ENCODE measurements at places on chromosomes 6 and 20. TPM values are rescaled to one million over a fixed set of nuclear protein-coding genes. Genes with fewer than 3 reads are reported as not detected.

LINC00237 gene
- total RNA-seq, result not detected

KIF25 gene
- not detected for total RNA-seq

SIRPB1 gene
- total RNA-seq, result 9.6 TPM

EEF1E1 gene
- 26.0 TPM for total RNA-seq

- DNase-seq, result no peak
Observed at GRCh38 chr20:42309050-42309449, 690.9 kb upstream of the CHD6 start.

GRCh38 chr20:1417273-1417672 lies 24.4 kb upstream of the FKBP1A start:
- no peak for DNase-seq

Measured in activated naive CD8-positive, alpha-beta T cell treated with anti-CD3 and anti-CD28 coated beads, Interleukin-2, amount 10 ng/mL, durations not matched to agents 7 days and 5 days (primary cell).